GM06990 (cell line): ENCODE measurements at places on chromosomes 7 and 10.

GRCh38 chr7:47801423-47801822 lies 146.8 kb downstream of the PKD1L1 start:
- no peak for DNase-seq

GRCh38 chr10:100554902-100555301 lies 19.2 kb downstream of the HIF1AN start:
- no peak for DNase-seq

DNA sequence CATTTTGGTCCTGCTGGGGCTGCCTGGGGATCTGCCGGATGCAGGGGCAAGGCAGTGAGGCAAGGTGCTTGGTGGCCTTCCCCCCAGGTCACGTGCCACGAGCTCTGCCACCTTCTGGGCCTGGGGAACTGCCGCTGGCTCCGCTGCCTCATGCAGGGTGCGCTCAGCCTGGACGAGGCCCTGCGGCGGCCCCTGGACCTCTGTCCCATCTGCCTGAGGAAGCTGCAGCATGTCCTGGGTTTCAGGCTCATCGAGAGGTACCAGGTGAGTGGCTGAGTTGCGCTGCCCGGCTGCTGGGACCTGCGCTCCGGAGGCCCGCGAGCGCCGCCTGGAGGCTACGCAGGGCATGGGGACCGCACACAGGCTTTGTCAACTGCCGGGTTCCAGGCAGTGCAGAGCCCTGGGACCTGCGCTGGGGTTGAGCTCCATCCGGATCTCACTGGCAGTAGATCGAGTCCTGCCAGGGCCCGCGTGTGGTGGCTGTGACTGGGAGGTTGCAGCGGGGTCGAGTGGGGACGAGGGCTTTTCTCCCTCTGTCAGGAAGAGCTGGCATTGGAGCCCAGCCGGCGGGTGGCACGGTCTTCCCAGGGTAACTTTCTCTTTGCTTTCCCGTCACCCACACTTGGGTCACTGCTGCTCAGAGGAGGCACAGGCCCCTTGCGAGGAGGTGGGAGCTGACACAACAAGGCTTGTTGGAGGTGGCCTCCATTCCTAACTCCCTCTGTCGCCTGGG lies 21.7 kb downstream of the AMZ1 start:
- peak; percentile 93 for DNase-seq

GRCh38 chr7:4270941-4271715 lies 411.0 kb upstream of the FOXK1 start:
- no peak for DNase-seq
